ENCODE measurements at places on chromosomes 11 and 22.

GRCh38 chr11:16678466-16679116 lies 59.9 kb upstream of the C11orf58 start:
- no peak for DNase-seq

DNA sequence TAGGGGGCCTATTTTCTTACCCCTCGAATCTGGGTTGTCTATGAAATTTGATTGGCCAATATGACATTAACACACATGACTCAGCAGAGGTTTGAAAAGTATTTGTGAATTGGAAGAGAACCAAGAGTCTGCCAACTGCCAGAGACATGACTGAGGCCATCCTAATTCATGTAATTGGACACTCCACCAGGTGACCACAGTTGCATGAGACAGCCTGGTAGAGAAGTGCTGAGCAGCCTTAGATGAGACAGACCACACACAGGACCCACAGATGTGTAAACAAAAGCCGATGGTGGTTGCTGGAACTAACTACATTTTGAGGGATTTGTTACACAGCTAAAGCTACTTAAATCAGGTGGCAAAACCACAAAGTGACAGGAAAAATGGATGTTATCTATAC lies 855 bp upstream of the MS4A5 start:
- DNase-seq = no peak

- DNase-seq = no peak
Measured at GRCh38 chr11:44737245-44738085, 10.7 kb downstream of the TSPAN18 start.

DNA sequence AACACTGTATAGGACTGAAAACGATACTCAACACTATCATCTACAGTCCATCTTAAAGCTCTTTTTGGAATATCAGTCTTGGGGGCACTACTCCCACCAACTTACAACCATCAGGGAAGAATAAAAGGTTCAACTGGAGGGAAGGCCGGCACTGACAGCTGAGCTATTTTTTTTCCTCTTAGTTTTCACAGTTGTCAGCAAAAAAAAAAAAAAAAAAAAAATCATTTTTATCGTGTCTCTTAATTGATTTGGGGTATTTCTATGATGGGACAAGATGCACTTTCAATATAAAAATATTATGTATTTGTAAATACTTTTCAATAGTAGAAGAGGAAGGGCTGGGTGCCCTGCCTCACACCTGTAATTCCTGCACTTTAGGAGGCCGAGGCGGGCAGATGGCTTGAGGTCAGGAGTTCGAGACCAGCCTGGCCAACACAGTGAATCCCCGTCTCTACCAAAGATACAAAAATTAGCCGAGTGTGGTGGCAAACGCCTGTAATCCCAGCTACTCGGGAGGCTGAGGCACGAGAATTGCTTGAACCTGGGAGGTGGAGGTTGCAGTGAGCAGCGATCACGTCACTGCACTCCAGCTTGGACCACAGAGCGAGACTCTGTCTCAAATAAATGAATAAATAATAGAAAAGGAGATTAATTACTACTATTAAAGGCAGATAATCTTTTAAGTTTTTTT lies 1.5 kb downstream of the KIF18A start:
- DNase-seq = no peak

All from NCI-H1048 (cell line).